Heart right ventricle (tissue), 16 donors: ENCODE measurements at places on chromosomes 13 and 19. TPM values are rescaled to one million over a fixed set of nuclear protein-coding genes. Genes with fewer than 3 reads are reported as not detected.

DNA sequence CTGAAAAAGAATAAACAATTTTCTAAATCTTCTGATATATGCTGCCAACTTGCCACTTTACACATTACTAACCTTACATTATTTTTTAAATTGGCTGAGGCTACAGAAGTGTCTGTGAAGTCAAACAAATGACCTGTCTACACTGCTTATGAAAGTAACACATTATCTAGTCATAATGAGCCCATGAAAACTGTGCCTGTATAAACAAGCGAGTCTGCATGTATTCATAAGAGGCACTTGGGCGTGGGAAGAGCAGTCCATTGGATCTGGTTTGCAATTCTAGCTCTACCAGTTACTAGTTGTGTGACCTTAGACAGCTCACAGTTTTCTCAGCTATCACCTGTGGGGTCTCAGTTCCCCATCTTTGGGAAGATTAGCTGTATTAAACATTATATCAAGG lies 3.1 kb downstream of the VPS36 start:
- no peak for DNase-seq

DNA sequence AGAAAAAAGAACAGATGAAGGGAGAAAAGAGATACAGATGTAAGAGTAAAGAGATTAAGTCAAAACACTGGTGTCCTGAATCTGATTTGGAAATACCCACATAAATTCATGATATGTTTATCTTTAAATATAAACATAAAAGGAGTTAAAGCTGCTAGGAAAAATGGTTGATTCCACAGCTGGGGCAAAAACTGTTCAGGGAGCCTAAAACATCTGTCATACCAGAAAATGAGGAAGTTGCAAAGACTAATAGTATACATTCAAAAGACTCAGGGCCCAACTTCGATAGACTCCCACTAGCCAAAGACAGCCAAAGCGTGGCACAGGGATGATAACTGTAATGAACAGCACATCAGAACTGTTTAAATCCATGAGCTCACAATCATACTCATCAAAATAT lies 62.0 kb downstream of the ABCC4 start:
- DNase-seq = no peak

DNA sequence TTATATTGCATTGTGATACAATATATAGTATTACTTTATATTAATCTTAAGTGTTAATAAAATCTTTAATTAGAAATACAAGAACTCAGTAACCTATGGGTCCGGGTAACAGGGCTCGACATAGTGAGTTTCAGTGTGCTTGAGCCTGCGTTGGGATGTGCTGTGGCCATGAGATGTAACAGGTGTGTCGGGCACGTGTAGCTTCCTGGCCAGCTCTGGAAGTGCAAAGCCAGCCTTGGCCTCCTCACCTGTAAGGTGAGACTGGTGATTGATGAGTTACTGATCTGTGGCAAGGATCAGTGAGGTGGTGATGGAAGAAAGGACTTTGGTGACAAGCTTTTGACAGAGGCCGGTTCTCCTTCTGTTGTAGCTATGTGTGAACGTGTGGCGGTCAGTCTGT lies 19.2 kb downstream of the ATP4B start:
- no peak for DNase-seq

Gene ZNF606
- total RNA-seq = 9.4 TPM

Gene TLE2
- 38.1 TPM for total RNA-seq

Gene CADM4
- 5.6 TPM for total RNA-seq

DNA sequence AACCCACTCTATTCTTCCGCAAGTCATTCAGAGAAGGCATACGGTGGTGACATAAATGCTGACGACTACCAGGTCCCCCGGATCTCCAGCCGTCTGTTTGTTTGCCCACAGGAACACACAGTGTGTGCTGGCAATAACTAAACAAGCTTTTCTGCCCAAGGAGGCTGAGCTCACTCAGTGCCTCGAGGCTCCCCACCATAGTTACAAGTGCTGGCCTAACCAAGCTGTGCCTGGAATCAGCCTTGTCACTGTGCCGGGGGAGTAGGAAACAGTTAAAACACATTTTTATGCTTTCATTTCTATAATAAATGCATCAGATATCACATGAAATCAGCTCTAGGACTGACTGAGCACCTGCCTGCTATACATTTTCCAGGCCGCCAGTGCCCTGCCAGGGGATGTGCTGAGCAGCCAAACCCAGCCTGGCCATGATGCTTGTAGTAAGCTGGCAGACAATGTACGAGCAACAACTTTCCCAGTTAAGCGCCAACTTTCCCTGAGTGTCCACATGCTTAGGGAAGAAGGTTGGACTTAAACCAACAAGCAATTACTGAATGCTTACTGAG lies 28.1 kb downstream of the BRD4 start:
- peak; percentile 39 for DNase-seq

DNA sequence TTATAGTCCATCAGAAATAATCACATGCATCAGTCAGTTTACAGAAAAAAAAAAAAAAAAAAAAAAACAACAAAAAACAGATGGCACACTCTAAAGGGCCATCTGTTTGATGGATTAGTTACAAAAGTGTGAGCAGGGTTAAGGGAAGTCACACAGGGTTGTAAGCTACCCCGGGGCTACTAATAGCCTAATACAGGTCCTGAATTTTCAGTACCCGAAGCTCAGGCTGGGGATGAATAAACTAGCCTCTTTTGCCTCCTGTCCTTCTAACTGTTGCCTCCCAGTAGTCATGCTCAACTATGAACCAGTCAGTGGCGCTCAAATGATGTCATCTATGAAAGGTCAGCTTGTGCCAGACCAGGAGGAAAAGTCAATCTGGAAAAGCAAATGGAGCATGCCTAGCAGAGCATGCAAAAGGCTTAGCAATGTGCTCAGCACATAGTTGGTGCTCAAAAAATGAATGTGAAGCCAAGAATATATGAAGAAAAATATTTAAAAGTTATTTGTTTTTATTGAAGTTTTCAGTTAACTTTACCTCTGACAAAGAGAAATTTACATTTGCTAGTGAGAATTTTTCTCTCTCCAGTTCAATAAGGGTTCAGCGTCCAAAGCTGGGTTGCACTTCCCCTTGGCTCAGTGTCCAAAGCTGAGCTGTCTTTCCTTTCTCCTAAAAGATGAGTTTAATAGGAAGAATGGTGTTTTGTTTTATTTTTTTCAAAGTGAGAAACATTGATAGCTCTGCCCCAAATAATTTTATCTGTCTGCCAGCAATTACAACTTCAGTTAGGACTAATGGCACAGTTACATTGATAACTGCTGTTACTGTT lies 30.8 kb upstream of the LRCH1 start:
- DNase-seq = no peak

Gene PSENEN
- 70.7 TPM for total RNA-seq

- DNase-seq = no peak
Measured at GRCh38 chr19:2389594-2389993, 29.5 kb downstream of the TMPRSS9 start.

DNA sequence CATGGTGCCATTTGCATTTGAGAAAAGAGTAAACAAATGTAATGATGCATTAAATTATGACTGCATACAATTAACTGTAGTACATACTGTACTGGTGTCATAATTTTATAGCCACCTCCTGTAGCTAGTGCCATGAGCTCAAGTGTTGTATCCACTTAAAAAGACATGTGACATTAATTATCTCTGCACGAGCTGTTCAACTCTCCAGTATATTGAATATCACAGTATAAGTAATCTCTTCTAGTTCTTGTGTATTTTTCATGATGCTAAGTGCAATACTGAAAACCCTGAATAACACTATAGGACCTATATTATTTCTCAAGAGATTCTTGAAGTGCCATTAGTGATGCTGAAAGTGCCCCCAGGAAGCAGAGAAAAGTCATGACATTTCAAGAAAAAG lies 387.3 kb downstream of the PCDH17 start:
- no peak for DNase-seq

DNA sequence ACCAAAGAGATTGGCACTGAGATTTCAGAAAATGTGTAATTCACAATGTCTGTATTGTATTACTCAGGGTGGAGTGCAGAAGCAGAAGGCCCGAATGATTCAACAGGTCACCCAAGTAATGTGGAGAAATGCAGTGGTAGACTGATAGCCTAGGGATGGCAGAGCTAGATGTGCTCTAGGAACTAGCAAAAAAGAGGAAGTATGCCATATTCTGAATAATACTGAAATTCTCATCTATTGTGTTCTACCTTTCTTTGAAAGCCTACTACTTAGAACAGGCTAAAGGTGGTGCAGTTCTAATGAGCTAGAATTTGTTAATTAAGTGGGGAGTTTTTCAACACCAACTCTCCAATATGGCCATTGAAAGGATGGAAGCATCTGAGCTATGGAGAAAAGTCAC lies 1449.8 kb upstream of the MIR17HG start:
- no peak for DNase-seq

- DNase-seq = no peak
Measured at GRCh38 chr13:77362166-77362565, 35.3 kb upstream of the MYCBP2 start.

Gene CEACAM4
- 0.26 TPM for total RNA-seq

DNA sequence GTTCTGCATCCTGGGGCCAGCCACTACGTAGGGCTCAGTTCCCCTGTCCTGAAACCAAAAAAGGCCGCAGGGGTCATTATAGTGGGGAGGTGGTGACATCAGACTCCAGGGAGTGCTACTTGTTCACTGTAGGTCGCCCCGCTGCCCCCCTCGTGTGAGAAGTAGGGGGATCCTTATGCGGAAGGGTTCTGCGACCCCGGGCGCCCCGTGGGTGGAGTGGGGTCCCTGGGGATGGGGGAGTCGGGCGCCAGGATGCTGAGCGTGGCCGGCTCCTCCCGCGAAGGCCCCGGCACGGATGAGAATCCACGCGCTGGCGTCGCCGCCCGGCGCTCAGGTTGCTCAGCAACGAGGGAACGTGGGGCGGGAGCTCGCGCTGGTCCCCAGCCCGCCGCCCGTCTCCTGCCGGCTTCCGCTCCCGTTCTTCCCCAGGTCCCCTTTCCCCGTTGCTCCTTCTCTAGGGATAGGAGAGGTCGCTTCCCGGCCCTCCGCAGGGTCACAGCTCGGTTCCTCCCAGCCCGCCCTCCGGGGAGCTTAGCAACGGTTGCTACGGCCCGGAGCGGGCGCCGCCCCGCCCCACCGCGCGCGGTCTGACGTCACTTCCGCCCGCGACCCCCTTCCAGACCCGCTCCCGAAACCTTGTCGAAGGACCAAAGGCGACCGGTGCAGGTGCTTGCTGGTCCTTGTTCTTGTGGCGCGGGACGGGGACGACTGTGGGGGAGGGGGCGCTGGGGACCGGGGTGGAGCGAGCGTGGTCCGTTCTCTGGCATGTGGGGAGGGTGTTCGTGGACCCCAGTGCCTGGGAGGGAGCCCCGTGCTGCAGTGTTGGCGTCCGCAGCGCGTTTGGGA lies at the start of gene NAT14:
NAT14 (plus strand) TSS at position 596 of the 846 bp plus-strand sequence. CDS start 521 bp downstream, outside the sequence.
- DNase-seq = peak; percentile 65

- no peak for DNase-seq
Measured at GRCh38 chr13:72514146-72514545, 213.3 kb downstream of the MZT1 start.

GRCh38 chr13:94701313-94702180 lies 10.8 kb downstream of the SOX21 start:
- no peak for DNase-seq

DNA sequence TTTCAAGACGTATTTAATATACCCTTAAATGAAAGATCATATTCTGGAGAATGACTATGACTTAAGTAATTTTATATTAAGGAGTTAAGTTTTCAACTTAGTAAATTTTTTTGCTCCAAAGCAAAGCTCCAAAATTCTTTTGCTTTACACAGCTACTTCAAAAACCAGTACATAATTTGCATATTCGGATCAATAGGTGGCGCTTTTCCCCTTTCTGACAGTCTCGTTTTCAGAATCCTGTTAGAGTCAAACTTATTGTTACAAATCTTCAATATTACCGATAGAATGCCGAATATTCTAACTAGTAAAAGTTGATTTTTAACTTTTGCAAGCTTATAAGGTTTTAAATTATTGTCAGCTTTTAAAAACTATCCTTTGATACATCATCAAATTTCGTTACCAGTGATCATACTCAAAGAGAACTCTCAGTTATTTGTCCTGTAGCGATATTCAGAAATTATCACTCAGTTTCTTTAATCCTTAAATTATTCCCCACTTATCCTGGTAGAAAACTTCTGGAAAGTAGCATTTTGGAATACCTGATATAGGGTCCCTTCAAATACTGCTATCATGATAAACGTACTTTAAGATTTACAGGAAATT lies 852.7 kb upstream of the KLHL1 start:
- no peak for DNase-seq

DNA sequence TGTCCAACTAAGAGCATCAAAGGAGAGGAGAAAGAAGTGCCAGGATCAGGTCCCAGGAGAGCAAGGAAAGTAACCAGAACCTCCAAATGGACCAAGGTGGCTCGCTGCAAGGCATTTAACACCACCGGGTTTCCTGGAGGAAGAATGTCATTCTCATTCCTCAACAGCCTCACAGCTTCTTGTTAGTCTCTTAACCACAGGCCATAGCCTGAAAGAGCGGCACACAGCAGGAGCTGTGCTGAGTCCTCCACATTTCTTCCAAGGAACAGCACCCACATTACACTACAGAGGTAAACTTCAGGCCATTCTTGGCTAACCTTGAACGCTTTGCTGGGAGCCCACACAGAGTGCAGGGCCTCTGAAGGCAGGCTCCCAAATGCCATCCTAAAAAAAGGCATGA lies 23.6 kb downstream of the DOCK9 start:
- no peak for DNase-seq

GRCh38 chr13:84649853-84650252 lies 767.6 kb upstream of the SLITRK1 start:
- DNase-seq = peak; percentile 10

GRCh38 chr19:52138278-52138982 lies 1.3 kb downstream of the ZNF616 start:
- peak; percentile 9 for DNase-seq

DNA sequence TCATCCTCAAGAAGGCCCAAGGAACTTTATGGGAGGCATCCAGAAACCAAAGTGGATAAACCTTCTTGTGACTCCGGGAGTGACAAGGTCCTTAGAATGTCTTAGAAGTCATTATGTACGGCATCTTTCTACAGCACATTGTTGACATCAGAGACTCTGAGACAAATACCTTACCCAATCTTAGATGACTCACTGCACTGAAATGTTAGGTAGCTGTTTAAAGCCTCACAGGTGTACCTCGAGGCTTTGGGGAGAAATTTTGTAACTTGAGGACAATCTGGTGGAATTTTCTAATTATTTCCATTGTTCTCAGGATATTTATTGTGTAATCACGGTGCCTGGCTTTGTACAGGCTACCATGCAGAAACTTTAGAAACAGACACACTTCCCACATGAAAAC lies 14.8 kb upstream of the LGALS13 start:
- DNase-seq = no peak

GRCh38 chr19:39970675-39971379 lies at the start of gene PSMC4:
TSS of gene PSMC4 (plus strand) at chr19:39971165. CDS start at chr19:39971203, 38 bp downstream.
- peak; percentile 97 for DNase-seq

Gene KLF1
- total RNA-seq = not detected
